Activated T-helper 17 cell treated with anti-CD3 and anti-CD28 coated beads, Interleukin-2, amount 50 U/mL, for 72 hours (primary cell): ENCODE measurements at places on chromosomes 4 and X.

- no peak for ATAC-seq
Observed at GRCh38 chrX:130321550-130321949, 18.2 kb upstream of the SLC25A14 start.

GRCh38 chrX:18931972-18932371 is 51.9 kb downstream of the PHKA2 start:
- no peak for ATAC-seq

- ATAC-seq: no peak
Observed at GRCh38 chrX:103356858-103357257, 552 bp downstream of the TCEAL9 start.

DNA sequence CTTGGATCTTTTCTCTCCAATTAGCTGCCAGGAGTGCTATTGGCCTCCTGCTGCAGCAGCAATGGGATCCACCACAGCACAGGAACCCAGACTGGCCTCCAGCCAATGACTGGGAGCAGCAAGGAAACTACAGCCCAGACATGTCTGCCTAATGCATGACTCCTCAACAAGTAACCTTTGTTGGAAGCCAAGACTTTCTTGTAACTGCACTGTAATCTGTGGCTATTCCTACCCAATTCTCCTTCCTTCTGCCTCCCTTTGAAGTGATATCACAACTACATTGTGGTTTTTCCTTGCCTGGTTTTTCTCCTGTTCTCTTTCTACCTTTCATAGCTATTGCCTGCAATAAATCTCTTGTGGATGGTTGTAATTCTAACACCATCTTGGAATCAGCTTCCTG is 39.8 kb downstream of the SNCA start:
- no peak for ATAC-seq

DNA sequence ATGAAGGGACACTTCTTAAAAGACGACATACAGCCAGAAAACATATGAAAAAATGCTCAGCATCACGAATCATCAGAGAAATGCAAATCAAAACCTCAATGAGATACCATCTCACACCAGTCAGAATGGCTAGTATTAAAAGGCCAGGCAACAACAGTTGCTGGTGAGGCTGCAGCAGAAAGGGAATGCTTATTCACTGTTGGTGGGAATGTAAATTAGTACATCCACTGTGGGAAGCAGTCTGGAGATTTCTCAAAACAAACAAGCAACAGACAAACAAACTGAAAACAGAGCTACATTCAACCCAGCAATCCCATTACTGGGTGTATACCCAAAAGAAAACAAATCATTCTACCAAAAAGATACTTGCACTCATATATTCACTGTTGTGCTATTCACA is 197.9 kb downstream of the EVC2 start:
- ATAC-seq: no peak

DNA sequence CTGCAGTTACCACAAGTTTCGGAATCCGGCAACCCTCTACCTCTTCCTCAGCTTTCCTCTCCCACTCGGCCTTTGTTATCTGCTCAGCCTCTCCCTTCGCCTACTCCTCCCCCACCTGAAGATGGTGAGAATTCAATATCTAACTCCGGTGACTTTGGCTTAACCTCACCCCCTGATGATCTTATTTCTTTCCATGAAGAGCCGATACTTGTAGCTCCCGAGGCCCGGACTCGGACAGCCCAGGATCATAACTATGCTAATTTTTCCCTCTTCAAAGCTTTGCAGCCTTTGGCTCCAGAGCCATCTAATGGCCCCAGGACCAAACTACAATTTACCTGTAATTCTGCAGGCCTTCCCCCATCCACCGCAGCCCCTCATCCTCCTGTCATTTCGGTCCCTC is 32.0 kb upstream of the MGST2 start:
- ATAC-seq: no peak

DNA sequence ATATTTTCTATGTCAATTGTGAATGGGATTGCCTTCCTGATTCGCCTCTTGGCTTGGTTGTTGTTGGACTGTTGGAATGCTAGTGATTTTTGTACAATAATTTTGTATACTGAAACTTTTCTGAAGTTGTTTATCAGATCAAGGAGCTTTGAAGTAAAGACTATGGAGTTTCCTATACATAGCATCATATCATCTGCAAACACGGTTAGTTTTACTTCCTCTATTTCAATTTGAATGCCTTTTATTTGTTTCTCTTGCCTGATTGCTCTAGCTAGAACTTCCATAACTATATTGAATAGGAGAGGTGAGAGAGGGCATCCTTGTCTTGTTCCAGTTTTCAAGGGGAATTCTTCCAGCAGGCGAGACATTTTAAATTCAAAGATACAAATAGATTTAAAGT is 226.5 kb downstream of the FBXO8 start:
- ATAC-seq: no peak

DNA sequence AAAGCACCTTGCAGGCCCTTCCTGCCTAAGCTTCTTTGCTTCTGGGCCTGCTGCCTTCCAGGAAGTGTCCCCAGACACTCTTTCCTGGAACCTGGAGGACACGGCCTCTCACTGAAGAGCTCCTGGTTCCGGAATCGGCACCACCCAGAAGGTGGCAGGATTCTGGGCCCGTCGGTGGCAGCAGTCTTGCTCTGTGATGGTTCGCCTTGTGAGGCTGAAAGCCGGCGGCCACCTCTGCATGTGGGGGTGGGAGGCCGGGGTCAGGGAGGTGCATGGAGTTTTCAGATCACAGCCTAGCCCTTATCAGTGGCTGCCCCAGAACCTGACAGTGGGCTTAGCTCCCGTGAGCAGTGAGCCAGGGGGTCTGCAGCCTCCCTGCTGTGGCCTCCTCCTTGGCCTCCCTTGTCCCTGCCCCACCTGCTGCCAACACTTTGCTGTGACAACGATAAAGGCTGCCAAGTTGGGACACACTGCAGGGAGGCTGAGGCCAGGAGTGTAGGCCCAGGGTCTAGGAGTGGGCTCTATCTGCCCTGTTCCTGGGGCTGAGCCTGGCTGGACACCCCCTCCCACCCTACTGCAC is 30.8 kb upstream of the GPR78 start:
- ATAC-seq: no peak

- ATAC-seq: no peak
Observed at GRCh38 chr4:61296144-61296543, 96.0 kb downstream of the ADGRL3 start.

GRCh38 chr4:143581331-143581946 is 67.9 kb downstream of the SMARCA5 start:
- no peak for ATAC-seq

DNA sequence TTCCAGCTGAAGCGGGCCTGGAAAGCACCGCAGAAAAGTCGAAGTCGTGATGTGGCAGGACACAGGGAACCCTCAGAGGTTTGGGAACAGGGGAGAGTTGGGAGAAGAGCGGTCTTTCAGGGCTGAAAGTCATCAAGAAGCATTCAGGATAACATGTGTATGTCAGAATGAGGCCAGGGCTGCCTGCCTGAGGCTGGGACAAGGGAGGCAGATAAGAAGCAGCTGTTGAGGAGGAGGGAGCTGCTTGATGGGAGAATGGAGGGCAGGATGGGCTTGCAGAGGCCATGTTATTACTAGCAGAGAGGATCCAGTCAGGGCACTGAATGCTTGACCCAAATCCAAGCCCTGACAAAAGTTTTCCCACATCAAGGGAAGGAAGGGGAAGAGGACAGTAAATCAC is 132.0 kb downstream of the ATG4A start:
- ATAC-seq: no peak

DNA sequence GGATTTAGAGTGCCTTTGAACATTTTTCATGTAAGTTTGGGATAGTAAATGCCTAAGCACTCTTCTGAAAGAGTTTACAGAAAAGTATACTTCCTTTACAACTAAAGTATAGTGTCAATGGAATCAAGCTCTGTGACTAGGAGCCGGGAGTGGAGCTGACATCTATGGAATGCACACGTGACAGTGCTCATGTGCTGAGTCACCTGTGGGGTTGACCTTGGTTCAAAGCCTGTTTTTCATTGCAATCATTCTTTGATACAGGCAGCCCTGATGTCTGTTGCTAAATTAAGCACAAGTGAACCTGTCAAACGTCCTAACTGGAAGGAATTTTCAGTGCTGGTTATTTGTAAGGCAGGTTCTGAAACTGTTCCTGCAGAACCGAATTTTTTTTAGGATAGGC is 82.5 kb downstream of the GPAT3 start:
- no peak for ATAC-seq

- ATAC-seq: peak; percentile 71
Observed at GRCh38 chrX:136616987-136617685, 30.8 kb upstream of the CD40LG start.

DNA sequence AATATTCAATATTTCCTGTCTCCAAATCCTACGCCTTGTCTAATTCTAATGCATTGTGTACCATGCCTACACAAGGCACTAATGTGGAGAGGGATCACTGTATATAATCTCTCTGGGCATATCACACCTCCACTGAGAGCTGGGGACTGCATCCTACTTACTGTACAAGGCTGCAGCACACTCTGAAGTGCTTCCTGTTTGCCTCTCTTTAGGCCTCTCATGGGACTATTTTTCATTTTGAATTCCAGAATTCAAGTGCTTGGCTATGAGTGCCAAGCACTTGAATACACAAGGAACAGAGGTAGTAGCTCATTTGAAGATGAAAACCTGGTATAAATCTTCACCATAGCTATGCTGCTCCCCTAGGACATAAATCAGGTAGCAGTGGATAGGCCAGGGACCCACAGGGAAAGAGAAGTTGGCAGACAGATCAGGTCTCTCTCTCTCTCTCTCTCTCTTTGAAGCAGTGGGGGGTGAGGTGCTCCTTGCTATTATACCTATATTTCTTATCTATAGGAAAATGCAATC is 229.7 kb upstream of the MBNL3 start:
- no peak for ATAC-seq

- no peak for ATAC-seq
Observed at GRCh38 chr4:9921326-9921725, 100.0 kb downstream of the SLC2A9 start.

GRCh38 chr4:70583952-70584834 is 7.9 kb upstream of the AMBN start:
- ATAC-seq: no peak

GRCh38 chr4:25451676-25452075 is 74.6 kb downstream of the ANAPC4 start:
- ATAC-seq: no peak

GRCh38 chrX:97402333-97402732 is 518.6 kb downstream of the RPA4 start:
- ATAC-seq: no peak

DNA sequence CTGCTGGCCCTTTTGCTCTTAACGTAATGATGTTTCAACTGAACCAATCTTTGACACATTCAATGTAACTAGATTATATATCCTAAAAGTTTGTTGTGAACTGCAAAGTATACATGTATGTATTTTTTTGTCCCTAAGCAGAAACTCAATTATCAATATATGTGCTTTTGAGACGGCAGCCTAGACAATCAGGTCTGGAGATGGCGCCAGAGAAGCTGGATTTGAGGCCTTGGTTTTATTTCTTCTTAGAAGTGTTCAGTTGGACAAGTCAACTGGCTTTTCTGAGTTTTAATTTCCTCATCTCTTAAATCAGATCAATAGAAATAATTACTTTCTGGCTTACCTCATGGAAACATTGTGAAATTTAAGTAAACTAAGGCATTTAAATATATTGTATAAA is 62.5 kb downstream of the DCAF8L1 start:
- no peak for ATAC-seq

DNA sequence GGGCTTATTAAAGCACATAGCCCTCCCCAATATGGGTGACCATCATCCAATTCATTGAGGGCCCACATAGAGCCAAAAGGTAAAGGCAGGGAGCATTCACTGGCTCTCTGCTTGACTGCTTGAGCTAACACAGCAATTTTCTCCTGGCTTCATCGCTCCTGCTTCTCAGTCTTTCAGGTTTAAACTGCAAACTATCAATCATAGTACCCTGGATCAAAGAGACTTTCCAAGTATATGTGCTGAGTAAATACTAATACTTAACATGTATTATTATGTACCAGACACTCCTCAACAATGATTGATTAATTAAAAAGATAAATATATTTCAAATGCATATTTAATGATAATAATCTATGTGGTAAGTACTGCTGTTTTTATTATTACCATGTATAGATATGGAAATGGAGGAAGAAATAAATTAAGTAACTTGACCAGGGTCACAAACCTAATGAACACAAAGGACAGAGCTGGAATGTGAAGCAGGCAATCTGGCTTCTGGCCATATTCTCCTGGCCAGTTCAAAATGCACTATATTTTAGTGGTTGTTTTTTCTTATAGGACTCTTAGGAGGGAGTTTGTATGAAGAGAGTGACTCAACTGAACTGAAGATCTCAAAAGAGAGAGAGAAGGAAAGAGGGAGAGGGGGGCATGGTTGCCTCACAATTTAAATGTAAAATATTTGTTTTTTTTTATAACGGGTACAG is 1197.3 kb downstream of the TECRL start:
- no peak for ATAC-seq

- no peak for ATAC-seq
Observed at GRCh38 chr4:174669270-174669669, 147.0 kb upstream of the HPGD start.

GRCh38 chr4:111404673-111405072 is 740.6 kb upstream of the FAM241A start:
- ATAC-seq: no peak

DNA sequence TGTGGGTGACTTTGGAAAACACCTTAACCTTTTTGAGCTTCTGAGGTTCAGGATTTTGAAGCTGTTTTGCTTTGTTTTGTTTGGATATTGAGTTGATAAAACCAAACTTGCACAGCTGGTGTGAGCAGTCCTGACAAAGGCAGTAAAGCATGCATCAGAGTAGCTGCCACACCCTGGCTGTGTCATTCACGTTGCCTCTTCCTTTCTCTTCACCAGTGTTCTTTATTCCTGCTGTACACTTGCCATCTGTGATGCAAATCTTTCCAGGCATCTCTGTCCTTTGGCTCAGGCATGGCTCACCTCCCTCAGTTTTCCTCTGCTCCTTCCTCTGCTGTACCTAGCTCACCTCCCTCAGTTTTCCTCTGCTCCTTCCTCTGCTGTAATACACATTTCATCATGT is 1850.2 kb upstream of the AGA start:
- no peak for ATAC-seq

GRCh38 chr4:138199568-138200235 is 42.4 kb downstream of the SLC7A11 start:
- no peak for ATAC-seq
